Neural crest cell (in vitro differentiated cells): ENCODE measurements at places on chromosomes 4 and X.

DNA sequence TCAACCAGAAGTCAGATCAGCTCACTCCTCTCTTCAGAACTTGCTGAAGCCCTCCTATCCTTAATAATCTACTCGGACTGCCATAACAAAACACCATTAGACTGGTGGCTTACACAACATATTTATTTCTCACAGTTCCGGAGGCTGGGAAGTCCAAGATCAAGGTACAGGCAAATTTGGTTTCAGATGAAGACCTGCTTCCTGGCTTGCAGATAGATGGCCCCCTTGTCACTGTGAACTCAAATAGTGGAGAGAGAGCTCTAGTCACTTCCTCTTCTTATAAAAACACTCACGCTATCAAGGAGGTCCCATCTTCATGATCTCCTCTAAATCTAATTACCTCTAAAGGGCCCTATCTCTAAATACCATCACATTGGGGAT, 125.1 kb downstream of the CAMK2D start:
- no peak for DNase-seq

- DNase-seq, result no peak
Observed at GRCh38 chrX:77802201-77802600, 16.2 kb upstream of the ATRX start.

- DNase-seq, result no peak
Observed at GRCh38 chr4:36254371-36254770, 10.1 kb upstream of the ARAP2 start.

GRCh38 chr4:174036576-174036975, 246.9 kb downstream of the FBXO8 start:
- no peak for DNase-seq

DNA sequence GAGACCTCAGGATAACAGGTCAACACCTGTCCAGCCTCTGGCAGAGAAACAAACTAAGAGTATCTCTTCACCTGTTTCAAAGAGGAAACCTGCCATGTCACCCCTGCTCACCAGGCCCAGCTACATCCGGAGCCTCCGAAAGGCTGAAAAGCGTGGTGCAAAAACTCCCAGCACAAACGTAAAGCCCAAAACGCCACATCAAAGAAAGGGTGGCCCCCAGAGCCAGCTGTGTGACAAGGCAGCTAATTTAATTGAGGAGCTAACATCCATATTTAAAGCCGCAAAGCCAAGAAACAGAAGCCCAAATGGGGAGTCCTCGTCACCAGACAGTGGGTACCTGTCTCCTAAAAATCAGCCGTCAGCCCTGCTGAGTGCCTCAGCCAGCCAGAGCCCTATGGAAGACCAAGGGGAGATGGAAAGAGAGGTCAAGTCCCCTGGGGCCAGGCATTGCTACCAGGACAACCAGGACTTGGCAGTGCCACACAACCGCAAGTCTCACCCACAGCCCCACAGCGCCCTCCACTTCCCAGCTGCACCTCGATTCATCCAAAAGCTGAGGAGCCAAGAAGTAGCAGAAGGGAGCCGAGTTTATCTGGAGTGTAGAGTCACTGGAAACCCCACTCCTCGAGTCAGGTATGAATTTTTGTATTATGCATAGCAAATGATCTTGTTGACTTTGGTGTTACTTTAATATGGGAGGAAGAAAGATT, 15.1 kb downstream of the PALLD start:
- DNase-seq, result no peak
